ENCODE measurements at places on chromosomes 12 and 14.

GRCh38 chr12:25458047-25458552 is 95.0 kb downstream of the LMNTD1 start:
- no peak for DNase-seq

GRCh38 chr14:99067141-99067920 is 204.7 kb downstream of the BCL11B start:
- DNase-seq: no peak

DNA sequence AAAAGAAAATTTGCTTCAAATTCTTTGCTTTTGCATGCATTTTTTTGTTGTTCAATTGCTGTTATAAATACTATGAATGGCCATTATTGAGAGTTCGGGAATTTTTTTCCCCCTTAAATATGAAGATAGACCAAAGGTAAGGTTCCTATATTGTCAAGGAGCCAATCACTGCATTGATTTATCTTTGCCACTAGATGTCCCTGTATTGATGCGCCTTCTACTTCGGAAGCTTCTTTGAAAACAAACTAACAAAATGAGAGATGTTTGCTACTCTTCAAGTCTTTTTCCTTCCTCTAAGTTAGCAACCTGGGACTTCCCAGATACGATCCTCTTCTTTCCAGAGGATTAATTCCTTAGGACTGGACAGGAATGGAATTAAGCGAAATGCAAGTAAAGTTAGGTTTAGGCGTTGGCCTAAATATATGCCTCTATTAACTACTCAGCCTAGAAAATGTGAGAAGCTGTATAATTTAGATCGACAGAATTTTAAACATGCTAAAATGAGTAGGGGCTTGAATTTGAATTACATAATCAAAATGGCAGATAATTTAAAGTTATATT is 318.1 kb downstream of the AEBP2 start:
- no peak for DNase-seq

DNA sequence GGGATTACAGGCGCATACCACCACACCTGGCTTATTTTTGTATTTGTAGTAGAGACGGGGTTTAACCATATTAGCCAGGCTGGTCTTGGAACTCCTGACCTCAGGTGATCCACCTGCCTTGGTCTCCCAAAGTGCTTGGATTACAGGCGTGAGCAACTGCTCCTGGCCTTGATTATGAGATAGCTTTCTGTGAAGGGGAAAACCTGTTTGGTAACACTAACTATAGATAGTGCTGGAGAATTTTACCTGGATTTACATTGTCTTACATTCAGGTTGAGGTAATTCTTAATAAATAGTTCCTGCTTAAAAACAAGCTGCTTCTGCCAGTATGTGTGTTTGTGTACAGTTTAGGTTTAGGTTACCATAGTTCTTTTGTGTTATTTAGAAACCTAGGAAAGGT is 77.1 kb downstream of the MON2 start:
- DNase-seq: no peak

- no peak for DNase-seq
These were observed 286.3 kb downstream of the NUAK1 start for GRCh38 chr12:105852496-105852895.

DNA sequence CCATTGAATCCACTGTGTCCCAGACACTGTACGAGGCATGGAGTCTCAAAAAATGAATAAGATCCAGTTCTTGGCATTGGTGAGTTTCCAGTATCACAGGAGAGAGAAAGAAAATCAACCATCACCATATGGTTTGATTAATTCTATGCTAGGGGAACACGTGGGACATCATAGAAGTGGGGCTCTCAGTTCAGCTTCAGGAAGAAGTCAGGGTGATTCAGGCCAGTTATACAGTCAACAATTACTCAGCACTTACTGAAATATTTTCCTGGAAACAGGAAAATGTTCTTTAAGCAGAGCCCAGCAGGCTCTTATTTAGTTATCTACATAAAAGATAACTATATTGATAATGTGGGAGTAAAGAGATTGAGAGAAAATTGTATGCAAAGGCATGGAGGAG is 407.2 kb downstream of the NOVA1 start:
- no peak for DNase-seq

DNA sequence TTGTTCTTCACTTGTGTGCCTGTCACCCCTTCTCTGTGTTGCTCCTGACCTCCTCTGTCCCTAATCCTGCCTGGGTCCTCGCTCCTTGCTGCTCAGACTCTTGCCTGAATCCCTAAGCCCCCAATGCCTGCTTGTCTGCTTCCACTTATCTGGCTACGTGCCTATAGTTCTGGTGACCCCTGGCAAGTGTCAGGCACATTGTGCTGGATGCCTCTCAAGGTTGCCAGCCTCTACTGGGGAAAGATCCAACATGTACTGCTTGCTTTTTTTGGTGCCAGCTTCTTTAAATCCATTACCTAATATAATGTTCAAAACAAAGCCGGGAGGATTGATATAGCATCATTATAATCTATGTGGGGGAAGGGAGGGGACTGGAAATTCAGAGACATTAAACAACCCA is 448.0 kb upstream of the CCDC196 start:
- DNase-seq: no peak

- DNase-seq: no peak
These were observed 49.0 kb downstream of the KIF21A start for GRCh38 chr12:39393890-39394289.

GRCh38 chr12:105076098-105076497 is 8.2 kb downstream of the ALDH1L2 start:
- no peak for DNase-seq

GRCh38 chr14:22567437-22567836 is 21.6 kb downstream of the DAD1 start:
- DNase-seq: no peak

DNA sequence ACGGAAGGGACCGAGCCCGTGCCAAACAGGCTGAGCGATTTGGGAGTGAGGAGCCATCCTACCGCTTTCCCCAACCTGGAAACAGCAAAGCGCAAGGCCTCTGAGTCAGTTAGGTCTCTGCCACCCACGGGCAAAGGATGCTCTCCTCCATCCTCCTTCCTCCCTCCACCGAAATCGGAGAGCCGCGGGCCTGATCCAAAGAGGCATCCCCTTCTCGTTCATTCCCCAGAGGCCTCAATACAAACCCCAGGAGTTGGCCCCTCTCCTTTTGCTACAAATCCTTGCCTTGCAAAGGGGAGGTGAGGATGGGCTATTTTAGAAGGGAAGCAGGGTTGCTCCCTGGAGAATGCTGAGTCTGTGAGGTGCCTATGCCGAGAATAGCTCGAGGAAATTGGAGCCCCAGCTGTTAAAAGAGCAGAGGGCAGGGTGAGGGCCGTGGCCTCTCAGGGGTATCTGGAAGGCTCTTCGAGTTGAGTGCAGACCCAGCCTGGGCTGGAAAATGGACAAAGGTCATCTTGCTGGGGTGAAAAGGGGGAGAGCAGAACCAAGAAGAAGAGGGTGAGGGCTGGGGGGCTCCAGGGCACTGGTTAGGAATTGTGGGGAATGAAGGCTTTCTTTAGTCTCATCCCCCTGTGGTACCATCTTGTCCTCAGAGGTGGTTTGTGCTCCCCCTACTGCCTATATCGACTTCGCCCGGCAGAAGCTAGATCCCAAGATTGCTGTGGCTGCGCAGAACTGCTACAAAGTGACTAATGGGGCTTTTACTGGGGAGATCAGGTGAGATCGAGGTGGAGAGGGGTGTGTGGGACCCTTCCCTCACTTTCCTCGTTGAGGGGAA is 1.1 kb downstream of the TPI1 start:
- DNase-seq: no peak
